ENCODE measurements at places on chromosomes 6 and 20.

DNA sequence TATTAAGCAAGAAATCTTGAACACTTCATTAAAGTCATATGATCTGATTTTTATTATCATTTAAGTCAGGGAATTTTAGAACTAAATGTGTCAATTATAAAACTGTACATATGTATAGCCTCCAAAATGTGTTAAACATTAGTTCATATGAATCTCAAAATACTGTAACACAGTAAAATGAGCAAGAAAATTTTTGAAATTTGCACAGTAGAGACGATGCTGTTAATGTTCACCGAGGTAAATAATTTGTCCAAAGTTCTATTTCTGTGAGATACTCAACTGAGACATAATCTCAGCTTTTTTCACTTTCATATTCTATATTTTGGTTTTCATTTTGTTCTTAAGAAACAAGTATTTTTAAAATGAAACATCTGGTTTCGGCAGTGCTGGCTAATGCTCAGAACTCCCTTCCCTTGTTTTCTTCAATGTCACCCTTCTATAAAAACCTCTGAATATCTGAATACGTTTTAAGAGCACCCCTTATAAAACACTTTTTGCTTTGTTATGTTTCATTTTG is 353.1 kb downstream of the LAMA2 start:
- no peak for DNase-seq

GRCh38 chr20:57409316-57409671 is 18.1 kb downstream of the RBM38 start:
- DNase-seq = no peak

- no peak for DNase-seq
Observed at GRCh38 chr6:159031846-159032245, 12.9 kb downstream of the TAGAP start.

- DNase-seq = no peak
Observed at GRCh38 chr20:48217190-48217589, 431.9 kb upstream of the SULF2 start.

GRCh38 chr20:47652794-47653193 is 132.5 kb downstream of the SULF2 start:
- no peak for DNase-seq

- no peak for DNase-seq
Observed at GRCh38 chr6:13918686-13919250, 6.0 kb upstream of the RNF182 start.

DNA sequence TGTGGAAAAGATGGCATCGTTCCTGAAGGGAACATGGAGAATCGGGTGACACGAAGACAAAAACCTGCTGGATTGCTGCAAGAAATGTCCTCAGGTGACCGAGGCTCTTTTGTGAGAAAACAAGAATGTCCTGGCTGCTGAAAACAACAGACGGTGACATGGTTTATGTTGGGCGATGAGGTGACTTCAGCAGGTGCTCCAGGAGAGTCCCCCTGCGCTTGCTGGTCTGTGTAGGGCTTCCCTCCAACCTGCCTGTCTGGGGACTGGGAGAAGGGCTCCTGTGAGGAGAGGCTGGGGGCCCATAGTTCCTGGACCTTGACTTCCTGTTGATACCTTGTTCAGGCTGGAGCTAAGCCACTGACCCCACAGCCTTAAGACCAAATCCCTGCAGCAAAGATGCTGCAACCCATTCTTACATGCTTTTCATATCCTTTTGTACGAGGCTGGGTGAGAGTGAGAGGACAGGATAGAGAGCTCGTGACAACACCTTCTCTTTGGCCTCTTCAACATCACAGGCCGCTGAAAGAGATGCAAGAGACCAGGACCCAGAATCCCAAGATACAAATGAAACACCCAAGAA is 134.8 kb downstream of the CD83 start:
- no peak for DNase-seq

GRCh38 chr6:41294214-41294872 is 7.9 kb upstream of the TREM1 start:
- DNase-seq = no peak

DNA sequence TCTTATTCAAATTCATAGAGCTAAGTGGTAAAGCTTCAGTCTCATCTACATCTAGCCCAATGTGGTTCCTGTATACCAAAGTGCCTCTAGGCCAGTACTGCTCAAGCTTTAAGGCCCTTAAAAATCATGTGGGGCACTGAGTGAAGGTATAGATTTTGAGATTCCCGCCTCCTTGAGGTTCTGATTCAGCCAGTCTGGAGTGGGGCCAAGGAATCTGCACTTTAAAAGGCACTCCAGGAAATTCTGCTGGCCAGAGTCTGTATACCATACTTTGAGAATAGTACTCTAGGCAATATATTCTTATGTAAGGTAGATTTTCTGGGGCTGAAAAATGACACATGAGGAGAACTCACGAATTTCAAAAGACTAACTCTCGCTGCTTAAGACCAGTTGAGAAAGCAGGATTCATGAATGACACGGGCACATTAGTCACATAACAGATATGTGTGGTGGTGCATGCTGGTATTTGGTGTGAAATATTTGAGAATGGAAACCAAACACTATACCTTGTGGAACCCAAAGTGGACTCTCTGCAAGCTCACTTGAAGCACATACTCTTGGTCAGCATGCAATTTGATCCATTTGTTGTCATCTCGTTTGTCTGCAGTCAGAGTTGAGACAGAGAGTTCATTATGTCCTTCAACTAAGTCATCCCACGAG is 47.6 kb upstream of the SIM1 start:
- no peak for DNase-seq

- peak; percentile 30 for DNase-seq
Observed at GRCh38 chr6:169868458-169868857, 117.0 kb downstream of the ERMARD start.

- no peak for DNase-seq
Observed at GRCh38 chr20:50455656-50456451, 54.3 kb upstream of the PTPN1 start.

GRCh38 chr20:59988141-59988540 is 29.9 kb downstream of the CDH26 start:
- DNase-seq = no peak

- DNase-seq = no peak
Observed at GRCh38 chr20:24955045-24955444, 6.0 kb downstream of the CST7 start.

DNA sequence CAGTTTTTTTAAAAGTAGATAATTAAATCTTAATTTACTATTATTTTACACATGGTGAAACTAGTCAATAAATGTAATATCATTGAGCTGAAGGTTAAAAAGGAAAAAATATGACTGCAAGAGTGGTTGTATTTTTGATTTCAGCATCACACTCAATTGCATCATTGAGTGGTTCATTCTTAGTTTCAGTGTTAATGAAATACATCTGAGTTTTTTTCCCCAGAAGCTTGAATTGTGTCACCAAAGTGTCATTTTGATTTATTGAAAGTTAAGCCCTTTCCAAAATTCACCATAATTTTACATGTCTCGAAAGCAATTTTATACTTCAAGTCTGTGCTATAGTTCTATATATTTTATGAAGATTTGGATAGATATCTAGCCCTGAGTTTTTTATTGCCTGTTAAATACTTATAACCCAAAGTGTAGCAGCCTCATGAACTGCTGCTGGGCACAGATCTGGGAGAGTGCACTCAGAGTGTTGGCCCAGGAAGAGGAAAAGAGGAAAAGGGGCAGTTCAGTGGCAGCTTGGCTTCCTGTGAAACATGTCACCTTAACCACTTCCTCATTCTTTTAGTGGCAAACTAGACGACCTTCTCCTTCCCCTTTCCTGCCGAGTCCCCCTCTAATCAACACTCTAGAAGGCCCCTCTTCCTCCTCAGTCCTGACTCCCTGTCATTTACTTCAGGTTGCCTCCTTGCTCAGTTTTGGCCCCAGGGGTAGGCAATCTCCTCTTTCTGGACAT is 140.7 kb downstream of the ESR1 start:
- no peak for DNase-seq

- DNase-seq = no peak
Observed at GRCh38 chr6:3940703-3941102, 91.5 kb downstream of the FAM50B start.

- no peak for DNase-seq
Observed at GRCh38 chr6:35360349-35361138, 18.2 kb downstream of the PPARD start.

DNA sequence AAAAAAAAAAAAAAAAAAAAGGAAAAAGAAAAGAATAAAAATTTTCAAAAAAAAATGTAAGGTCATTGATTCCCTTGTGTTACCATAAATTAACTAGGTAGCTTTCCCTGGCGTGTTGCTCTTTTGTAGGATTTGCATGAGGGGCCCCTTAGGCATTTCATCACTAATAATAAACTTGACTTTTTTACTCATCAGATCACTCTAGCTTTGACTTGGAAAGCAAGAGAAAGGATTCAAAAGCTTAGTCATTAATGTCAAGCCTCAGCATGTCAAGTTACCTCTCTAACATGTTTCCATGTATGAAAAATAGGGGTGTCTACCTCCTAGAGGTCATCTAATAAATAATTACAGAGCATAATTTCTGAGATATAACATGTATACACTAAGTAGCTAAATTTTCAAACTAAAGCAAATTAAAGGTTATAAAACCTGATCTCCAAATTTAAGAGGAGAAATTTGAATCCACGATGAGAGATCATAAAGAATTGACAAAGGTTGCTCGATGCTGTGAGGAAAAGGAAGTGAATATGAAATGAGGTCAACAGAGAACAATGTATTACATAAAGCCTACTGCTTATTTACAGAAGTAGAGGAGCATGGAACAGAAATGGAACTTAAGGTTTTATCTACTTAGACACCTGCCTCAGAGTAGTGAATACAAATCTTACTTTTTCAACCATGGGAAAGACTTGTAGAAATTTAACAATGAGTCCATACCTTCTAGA is 86.8 kb downstream of the ARHGAP18 start:
- no peak for DNase-seq

DNA sequence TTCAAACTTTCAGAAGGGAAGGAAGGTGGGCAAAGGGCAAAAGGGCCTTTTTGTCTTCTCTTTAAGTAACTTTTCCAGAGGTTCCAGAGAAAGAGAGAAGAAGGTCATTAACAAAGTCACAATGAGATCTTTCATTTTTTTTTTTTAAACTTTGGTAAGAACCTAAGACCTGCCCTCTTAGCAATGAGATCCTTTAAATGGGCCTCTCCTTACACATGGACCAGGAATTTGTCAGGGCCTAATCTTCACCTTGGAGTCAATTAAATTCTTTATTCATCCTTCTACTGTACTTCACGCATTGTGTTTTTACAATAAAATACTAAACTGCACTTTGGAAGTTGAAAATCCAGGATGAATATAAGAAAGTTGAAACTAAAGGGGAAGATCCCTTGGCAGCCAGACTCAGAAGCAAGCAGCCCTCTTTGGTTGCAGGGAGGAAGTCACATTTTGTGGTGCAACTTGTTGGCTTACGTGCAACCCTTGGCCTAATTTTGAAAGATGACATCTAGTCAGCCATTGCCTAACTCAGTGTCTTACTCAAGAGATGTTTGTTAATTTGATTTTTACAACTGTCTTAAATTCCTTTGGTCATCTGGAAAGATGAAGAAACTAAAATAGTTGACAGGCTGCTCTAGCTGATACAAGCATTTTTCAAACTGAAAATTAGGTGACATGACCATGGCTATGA is 11.9 kb upstream of the TMEM170B start:
- no peak for DNase-seq

GRCh38 chr6:156146891-156147290 is 630.3 kb upstream of the ARID1B start:
- no peak for DNase-seq

GRCh38 chr6:30264743-30265142 is 51.5 kb upstream of the TRIM26 start:
- DNase-seq = no peak

GRCh38 chr6:91575032-91575431 is 988.2 kb upstream of the MAP3K7 start:
- no peak for DNase-seq

DNA sequence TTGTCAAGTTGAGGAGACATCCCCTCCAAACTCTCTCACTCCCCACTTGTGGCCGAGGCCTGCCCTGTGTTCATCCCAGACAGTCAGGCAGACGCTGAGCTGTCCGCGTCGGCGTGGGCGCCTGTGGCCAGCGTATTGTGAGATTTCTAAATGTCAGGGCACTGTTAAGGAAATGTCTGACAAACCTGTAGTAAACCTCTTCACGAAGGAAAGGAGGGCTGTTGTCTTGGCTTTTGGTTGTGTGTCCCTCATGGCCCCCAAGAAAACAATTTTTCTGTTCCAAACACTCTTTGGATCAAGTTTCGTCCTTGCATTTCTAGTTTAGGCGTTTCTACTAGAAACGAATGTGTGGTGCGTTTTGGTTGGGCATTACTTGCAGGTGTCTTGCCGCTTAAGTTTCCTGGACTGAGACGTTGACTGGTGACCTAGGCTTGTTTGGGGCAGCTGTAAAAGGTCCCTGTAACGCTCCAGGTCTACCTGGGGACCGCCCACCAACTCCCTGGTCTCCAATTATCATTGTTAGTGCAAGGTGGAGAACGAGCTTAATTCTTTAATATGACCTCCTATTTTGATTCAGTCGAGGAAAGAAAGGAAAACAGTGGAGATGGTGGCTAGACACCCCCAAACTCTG is 8.7 kb upstream of the POU3F2 start:
- no peak for DNase-seq

DNA sequence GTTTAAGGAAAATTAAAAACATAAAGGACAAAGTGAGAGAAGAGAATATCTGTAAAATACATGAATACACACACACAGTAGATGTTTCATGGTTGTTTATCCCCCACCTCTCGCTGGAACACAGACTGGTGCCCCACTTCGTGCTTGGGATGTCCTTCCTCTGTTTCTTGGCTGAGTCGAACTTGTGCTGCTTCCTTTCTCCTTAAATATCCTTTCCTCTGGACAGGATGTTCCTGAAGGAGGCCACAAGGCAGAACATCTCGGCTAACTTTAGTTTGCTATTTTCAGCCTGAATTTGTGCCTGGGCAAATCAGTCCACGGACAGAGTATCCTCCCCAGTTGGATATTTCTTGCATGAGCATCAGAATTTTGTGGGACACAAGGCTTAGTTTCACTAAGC is 54.7 kb upstream of the ZMYND8 start:
- no peak for DNase-seq

DNA sequence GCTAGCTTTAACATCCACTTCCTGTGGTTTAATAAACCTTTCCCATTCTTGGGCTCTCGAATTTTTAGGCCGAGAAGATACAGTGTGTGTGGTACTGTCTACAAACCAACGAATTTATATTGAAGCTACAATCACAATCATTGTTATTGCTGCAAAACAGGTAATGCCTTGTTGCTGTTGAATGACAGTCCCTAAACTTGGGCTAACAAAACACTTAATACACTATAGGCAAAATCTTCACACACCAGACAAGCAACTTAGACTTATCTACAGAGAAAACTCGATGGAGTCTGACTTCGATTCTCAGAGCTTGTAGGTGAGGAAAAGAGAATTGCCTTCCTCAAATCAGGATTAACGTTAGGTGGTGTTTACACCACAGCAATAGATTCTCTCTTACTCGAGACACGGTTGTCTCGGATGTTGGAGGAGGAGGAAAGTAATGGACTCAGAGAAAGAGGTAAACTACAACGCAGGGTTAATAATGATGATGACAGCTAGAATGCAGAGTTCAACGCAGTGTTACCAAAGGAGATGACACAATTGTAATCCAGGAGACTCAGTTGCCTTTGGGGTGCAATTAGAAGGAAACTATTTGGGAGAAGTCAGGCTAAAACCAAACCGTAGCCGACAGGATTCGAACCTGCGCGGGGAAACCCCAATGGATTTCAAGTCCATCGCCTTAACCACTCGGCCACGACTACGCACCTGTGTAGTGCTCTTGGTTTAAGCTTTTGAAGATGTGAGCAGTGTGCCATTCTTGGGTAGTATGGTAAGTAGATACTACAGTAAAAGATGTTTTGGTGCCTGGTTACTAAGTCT is 32.5 kb upstream of the ZNF184 start:
- peak; percentile 29 for DNase-seq

GRCh38 chr6:54846857-54847674 is 495 bp downstream of the FAM83B start:
- DNase-seq = no peak
